AG09319 (cell line): ENCODE measurements at places on chromosomes 4 and X.
A peak's percentile ranks its signal among the peaks of the same experiment; 100 is the strongest.

- DNase-seq = no peak
Observed at GRCh38 chrX:136067966-136068365, 79.4 kb upstream of the FHL1 start.

DNA sequence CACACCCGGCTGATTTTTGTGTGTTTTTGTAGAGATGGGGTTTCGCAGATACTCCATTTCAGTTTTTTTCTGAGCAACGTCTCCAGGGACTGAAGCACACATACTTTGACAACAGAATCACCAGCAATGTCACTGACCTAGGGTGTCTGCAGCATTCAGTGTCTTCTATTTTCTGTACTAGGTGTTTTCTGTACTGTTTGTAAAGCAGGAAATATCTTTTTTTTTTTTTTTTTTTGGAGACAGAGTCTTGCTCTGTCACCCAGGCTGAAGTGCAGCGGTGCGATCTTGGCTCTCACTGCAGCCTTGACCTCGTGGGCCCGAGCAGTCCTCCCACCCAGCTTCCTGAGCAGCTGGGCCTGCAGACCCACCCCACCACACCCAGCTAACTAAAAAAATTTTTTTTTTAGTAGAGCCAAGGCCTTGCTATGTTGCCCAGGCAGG, 8.9 kb downstream of the ADD1 start:
- DNase-seq = no peak

DNA sequence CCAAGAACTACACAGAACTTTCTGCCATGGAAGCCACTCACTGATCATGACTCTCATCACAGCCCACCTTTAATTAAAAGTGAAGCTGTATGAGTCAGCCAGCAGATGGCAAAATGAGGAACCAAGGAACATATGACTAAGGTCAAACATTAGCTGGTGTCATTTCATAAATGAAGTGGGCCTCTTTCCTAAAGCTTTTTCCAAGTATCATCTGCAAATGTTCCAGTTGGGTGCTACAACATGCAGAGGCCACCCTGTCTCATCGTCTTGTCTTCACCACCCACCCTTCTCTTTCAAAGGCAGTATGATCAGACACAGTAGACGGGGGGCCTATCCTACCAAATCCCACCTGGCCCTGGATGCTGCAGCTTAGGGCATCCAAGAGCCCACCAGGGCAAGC, 9.2 kb upstream of the EOLA1 start:
- DNase-seq = no peak

- no peak for DNase-seq
Observed at GRCh38 chr4:108097990-108098553, 70.7 kb downstream of the LEF1 start.

- DNase-seq = peak; percentile 75
Observed at GRCh38 chrX:154002215-154002719, 17.4 kb downstream of the IRAK1 start.

DNA sequence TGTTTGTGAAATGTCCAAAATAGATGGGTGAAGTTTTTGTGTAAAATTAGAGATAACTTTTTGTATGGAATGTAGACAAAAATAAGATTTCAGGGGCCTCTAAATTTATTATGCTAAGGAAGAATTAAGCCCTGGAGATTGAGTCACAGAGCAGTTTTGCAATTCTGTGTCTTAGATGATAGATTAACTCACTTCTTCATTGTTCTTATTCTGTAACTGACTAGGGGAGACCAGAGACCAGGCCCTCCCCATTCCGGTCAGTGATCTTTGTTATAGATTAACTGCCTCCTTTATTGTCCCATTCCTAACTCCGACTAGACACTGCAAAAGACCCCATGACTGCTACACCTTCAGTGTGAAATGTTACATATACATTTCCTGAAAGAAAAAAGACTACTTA, 238.4 kb upstream of the TAPT1 start:
- no peak for DNase-seq

DNA sequence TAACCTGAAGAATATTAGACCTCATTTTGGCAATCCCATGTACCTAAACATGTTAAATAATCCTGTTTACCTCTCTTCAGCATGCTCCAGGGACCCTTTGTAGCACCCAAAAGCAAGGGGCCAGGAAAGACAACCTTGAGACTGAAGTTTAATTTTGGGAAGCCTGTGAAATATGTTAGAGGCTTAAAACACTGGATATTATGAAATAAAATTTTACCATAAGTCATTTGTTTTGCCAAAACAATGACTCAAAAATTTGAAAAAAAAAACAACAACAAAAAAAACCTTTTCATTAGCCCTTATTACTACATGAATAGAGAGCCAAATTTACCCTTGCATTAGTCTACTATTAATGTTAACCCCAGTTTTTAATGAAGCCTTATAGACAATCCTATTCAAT, 49.7 kb downstream of the HMGB2 start:
- DNase-seq = no peak

DNA sequence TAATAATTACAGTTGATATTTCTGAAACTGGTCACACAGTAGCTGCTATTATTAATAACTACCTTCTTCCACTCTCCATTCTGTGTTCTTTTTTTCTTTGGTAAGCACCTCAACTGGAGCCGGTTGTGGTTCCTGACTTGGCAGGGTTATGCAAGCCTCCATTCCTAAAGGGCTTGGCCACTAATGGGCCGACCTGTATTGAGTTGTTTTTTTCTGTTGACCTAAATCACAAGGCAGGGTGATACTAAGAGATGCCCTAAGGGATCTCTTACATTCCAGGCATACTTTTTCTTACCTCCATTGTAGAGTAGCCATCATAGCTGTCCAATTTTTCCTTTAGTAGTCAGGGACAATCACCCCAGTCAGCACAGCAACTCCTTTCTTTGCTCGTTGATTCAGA, 1295.8 kb upstream of the ADGRL3 start:
- DNase-seq = no peak

DNA sequence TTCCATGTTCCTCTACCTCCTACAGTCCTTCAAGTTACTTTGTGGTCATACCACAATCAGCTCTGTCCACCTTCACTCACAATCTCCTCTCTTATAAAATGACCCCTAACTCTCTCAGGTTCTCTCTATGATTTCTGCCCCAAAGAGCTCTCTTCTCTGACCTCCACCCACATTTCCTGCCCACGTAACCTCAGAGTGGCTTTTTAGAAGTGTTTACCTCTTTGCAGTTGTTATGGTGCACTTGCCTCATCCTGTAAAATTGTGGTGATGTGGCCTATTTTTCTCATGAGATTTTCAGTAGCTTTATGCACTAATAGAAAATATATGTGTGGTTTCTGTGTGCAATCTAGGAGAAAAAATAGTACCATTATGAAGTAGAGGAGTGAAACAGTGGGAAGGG, 215.8 kb downstream of the PACRGL start:
- no peak for DNase-seq

GRCh38 chrX:101051153-101051548, 760 bp downstream of the TRMT2B start:
- DNase-seq = no peak

GRCh38 chr4:159395693-159396092, 292.8 kb downstream of the RAPGEF2 start:
- no peak for DNase-seq

GRCh38 chr4:7160951-7161440, 31.3 kb upstream of the SORCS2 start:
- DNase-seq = no peak

DNA sequence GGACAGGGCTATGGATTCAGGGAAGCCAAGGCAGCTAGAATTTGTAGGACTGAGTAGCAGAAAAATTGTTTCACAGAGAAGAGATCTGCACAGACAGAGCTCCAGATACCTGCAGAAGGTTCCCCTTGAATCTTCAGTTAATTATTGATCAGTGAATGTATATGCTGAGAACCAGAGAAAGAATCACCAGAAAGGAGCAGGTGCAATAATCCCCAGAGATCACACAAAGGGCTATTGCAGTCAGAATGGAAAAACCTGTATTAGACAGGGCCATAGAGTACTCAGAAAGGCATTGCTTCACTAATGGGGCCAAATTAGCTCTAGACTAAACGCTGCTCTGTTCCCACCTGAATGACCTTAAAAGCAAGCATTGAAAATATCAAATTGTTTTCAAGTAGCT, 35.5 kb upstream of the SMAD1 start:
- no peak for DNase-seq

- peak; percentile 53 for DNase-seq
Observed at GRCh38 chr4:37685161-37685822, 884 bp downstream of the RELL1 start.

DNA sequence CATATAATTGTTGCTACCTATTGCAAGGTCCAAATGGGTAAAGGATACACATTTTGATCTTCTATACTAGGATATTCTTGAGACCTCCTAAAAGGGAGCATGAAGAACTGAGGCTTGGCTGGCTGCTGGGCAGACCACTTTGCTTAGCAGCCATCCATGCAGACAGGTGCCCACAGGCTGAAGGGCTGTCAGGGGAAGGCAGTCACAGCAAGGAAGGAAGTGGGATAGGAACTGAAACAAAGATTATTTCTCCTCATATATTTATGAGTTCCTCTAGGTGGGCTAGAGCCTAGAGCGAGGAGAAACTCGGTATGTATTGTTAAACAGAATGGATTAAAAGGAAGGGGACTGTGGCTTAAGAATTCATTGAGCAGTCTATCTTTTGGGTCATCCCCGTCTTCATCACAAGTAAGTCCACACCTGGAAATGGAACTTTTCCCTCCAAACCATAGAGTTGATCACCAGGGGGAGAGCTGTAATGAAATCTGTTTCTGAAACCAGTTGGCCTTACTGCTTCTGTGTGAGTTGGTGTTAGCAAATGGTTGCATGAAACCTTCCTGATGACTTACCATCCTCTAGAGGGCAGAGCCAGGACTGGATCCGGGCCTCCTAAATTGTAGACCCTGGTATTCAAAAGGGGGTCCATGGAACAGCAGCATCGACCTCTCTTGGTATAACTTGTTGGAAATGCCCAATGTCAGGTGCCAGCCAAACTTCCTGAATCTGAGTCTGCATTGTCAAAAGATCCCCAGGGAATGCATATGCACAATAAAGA, 42.3 kb downstream of the AFF2 start:
- DNase-seq = no peak

DNA sequence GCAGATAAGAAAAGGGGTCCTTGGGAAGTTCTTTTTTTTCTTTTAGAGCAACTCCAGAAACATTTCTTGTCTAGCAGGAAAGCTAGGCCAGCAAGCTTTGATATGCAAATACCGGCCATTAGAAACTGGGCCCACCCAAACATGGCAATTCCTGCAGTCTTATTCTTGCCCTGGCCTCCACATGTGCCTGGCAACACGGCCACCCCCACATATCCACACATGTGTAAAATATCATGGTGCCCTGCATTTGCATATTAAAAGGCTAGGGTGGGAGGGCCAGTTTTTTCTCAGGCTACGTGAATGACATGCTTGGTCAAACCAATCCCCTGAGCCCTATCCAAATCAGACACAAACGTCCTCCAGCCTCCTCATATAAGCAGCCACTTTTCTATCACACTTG, 171.7 kb upstream of the ZCCHC13 start:
- DNase-seq = no peak

DNA sequence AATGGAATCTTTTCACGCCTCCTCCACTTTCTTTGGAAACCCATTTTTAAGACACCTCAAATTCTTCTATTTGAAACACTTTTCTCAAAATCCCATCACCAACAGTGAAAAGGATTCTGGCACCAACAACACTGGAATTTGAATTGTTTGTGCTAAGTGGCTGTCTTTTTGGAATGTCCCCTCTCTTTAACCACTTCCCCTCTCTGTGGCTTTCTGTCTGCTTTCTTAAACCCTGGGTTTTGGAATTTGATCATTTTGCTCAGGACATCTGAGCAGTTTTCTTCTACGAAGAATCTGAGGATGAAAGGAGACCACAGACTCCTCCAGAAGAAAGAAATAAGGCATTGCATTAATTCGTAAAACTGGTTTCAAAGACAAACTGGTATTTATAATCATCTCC, 89.0 kb downstream of the MXRA5 start:
- DNase-seq = no peak

- no peak for DNase-seq
Observed at GRCh38 chr4:108794136-108794535, 31.3 kb upstream of the ETNPPL start.

GRCh38 chr4:154928640-154929257, 147.7 kb downstream of the RBM46 start:
- peak; percentile 27 for DNase-seq

DNA sequence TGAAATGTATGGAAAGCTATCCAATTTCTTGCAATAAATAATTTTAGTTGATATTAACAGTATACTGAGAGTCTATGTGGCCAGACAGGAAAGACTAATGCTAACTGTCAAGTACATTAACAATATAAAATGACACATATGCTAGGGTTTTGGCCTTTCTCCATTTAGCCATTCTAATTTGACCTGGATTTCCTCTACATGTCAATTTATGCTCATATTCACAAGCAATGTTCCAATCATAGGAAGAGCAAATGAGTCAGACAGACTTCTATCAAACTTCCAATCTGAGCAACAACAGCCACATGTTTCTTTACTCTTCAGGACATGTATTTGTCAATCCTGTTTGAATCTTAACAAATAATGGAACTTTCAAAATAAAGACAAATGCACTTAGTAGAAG, 53.6 kb downstream of the CORIN start:
- no peak for DNase-seq

DNA sequence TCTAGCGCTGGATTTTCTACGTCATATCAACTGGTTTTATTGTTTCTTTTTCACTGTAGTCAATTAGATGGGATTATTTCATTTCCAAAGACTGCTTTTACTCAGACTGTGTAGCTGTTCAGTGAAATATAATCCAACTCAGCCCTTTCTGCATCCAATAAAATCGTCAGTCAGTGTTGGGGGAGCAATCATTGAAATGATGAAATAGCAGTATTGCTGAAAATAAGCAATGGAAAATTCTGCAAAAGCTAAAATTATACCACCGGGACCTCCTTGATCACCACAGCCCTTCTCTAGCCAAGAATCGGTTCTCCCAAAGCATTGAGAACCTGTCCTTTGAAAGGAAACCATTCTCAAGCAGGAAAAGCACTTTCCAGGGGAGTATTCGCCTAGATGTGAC, 243.1 kb upstream of the TENM3 start:
- DNase-seq = no peak
